ENCODE measurements at places on chromosomes 13 and 19.

DNA sequence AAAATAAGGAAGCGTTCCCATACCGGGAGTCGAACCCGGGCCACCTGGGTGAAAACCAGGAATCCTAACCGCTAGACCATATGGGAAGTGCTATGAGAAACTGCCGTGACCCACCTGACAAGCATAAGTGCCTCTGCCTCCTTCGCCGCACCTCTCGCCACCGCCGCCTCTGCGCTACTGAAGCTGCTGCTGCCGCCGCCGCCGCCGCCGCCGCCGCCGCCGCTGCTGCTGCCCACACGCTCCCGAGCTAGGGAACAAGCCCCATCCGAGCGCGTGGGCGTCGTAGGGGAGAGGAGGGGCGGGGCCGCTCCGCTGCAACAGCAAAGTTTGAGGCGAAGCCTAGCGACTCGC lies 610 bp upstream of the WBP4 start:
- no peak for DNase-seq

DNA sequence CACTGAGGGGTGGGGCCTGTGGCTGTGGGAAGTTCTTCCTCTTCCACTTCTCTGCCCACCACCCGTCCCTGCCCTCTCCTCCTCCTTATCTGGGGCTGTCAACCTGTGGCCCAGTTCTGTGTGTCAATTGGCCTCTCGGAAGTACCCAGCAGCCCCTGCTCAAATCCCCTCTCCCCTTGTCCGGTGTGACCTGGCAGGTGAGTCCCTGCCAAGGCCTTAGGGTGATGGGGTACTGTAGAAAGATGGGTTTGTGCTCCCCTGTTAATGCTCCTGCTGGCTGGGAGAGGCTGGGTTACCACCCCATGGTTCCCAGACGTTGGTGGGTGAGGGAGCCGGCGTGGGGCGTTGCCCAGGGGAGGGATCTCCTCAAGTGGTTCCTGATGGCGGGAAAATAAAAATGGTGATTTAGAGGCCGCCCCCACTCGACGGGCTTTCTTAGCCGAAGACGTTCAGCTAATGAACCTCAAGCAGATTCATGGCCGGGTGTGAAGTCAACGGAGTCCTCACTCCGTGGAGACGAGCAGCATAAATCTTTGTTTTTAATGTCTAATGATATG lies 141.2 kb downstream of the URI1 start:
- no peak for DNase-seq

- DNase-seq, result no peak
These were observed 17.1 kb upstream of the DPY19L3 start for GRCh38 chr19:32388393-32388855.

- DNase-seq, result no peak
These were observed 1040.6 kb upstream of the SLC10A2 start for GRCh38 chr13:104106705-104107393.

DNA sequence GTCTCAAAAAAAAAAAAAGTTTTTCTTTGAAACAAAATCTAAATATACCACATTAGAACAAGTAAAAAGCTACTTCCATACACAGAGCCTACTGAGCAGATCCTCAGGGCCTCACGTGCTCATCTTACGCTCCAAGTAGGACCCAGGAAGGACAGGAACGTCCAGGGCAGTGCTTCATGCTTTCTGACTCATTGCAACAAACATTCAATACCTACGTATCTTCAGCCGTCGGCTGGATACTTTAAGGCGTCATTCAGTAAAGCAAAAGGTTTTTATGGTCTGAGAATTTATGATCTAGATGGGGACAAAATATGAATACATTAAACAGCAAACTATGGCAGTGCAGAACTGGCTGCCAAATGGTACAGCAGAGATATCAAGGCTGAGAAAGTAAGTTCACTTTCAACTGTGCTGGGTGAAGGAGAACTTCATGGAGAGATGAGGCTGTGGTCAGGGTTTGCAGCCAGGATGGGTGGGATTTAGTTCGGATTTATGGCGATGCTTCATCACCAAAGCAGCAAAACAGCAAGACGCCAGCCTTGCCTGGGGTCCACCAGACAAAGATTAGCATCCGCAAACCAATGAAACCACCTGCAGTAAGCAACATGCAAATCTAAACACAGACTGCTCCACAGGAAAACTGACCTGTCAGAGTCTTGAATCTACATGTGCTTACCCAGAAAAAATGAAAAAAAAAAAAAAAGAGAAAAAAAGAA lies 20.5 kb downstream of the CARS2 start:
- no peak for DNase-seq

GRCh38 chr13:95497381-95497807 lies 55.1 kb upstream of the CLDN10 start:
- no peak for DNase-seq

DNA sequence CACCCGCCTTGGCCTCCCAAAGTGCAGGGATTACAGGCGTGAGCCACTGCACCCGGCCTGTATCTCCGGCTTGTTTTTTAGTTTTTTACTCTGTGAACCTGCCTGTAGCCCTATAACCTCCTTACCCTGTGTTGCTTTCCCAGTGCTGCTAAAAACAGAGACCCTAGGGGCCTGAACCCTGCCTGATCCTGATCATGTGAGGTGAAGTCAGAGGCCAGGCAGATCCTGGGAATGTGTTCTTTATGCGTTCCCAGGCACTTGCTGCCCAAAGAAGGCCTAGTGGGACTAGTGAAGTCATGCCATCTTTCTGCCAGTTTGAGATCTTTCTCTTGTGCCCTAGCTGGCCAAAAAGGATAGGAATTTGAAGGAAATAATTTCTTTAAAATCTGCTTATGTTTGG lies 4.6 kb downstream of the UBA2 start:
- no peak for DNase-seq

- no peak for DNase-seq
These were observed 215.9 kb upstream of the SOX21 start for GRCh38 chr13:94928127-94928775.

GRCh38 chr13:113087923-113088690 lies 17.5 kb upstream of the F7 start:
- no peak for DNase-seq

DNA sequence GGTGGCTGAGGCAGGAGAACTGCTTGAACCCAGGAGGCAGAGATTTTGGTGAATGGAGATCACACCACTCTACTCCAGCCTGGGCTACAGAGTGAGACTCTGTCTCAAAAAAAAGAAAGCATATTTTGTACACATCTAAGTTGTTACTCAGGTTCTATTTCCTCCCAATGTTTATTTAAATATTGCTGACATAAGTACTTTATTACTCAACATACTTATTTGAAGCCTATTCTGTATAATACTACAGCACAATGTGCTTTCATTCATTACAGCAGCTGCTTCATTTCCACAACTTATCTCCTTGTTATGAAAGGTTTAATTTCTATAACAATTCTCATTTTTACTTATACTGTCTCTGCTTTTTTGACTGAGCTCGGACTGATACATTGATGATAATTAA lies 495.7 kb downstream of the SLITRK1 start:
- DNase-seq, result no peak

DNA sequence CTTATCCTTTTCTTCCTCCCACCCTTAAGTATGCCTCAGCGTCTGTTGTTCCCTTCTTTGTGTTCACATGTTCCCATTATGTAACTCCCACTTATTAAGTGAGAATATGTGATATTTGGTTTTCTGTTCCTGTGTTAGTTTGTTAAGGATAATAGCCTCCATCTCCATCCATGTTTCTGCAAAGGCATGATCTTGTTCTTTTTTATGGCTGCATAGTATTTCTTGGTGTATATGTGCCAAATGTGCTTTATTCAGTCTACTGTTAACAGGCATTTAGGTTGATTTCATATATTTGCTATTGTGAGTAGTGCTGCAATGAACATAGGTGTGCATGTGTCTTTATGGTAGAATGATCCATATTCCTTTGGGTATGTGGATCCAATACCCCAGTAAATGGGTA lies 3.2 kb upstream of the ZNF441 start:
- DNase-seq, result no peak

- DNase-seq, result no peak
These were observed 7.0 kb downstream of the ARMC6 start for GRCh38 chr19:19040417-19040816.

- no peak for DNase-seq
These were observed 30.7 kb downstream of the ZNF844 start for GRCh38 chr19:12095111-12095790.

GRCh38 chr13:51626749-51627148 lies 42.5 kb downstream of the WDFY2 start:
- DNase-seq, result no peak

DNA sequence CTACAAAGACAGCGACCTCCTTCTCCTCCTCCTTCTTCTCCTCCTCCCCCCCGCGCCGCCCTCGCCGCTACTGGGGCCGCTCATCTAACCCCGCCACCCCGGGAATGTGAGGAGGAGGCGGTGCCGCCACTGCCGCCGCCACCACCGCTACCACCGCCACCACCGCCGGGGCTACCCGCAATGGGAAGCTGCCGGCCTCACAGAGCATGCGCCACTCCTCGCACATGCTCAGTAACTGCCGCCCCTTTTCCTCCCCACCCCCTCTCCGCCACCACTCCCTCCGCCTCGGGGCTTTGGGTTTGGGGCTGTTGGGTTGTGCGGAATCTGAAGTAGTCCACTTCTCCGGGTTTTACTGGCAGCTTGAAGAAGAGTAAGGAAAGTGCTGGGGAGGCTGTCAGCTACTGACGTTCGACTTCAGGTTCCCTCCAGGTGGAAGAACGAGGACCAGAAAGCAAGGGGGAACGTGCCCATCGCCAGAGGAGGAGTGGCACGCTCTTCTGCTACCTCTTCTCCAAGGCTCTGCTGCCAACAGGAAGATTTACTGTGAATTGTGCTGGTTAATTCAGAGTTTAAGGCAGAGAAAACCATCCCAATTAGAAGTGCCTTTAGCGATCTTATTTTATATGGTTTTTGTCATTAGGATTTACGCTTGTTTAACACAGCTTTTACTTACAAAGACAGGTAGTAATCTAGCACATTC lies at the start of gene MYCBP2:
Gene MYCBP2 (minus strand): TSS at position 190 of the 700 bp plus-strand sequence. CDS start 319 bp downstream, outside the sequence.
- peak; percentile 97 for DNase-seq

DNA sequence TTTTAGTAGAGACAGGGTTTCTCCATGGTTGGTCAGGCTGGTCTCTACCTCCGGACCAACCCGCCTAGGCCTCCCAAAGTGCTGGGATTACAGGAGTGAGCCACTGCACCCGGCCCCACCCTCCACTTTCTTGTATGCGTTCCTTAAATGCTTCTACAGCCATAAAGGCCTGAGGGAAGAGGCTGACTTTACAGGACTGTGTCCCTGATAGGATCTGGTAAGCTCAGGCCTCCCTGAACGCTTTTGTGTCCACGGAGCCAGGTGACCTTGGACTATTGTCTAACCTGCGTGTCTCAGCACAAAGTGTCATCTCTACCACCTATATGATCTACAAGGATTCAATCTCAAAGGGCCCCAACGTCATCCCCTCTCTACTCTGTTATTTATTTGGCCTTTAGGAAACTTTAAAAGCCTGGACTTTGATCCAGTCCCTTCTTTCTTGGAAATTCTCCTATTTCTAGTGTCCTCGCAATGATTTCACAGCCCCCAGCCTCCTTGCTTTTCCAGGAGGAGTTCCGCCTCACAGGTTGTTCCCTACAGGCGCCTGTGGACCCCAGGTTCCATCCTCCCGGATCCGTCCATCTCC lies 701 bp downstream of the ZNF552 start:
- DNase-seq, result no peak

GRCh38 chr19:16061943-16062342 lies 14.4 kb upstream of the TPM4 start:
- no peak for DNase-seq

GRCh38 chr13:87798536-87798935 lies 127.4 kb downstream of the SLITRK5 start:
- no peak for DNase-seq

GRCh38 chr19:8593931-8594330 lies 16.6 kb downstream of the ADAMTS10 start:
- no peak for DNase-seq

GRCh38 chr13:23845105-23845725 lies 44.0 kb downstream of the MIPEP start:
- DNase-seq, result no peak

GRCh38 chr19:8500158-8500557 lies 2.3 kb downstream of the PRAM1 start:
- DNase-seq, result no peak

GRCh38 chr13:77584106-77584505 lies 48.6 kb downstream of the SCEL start:
- DNase-seq, result no peak

DNA sequence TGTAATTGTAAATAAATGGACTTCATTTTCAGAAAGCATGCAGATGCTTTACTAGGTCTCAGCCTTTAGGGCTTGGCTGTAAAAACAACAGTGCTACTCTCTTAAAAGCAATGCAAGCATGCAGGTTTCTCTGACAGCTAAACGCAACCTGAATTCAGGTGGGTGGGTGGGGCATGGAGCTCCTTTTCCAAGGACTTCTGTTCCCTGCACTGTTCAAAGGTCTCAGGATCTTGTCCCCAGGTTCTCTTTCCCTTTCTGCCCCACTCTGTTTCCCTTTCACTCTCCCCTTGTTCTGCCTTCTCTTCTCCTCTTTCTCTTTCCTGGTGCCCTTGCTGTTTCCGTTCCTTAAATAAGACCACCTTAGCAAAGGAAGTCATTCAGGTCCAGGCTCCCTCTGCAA lies 1527.5 kb upstream of the SLC10A2 start:
- DNase-seq, result no peak

Data from SK-N-MC (cell line).